ENCODE measurements at places on chromosomes 5 and 9.

- DNase-seq = no peak
These were observed 112.9 kb downstream of the SH3TC2 start for GRCh38 chr5:148949841-148950470.

GRCh38 chr5:90381213-90381929 is 28.2 kb downstream of the CETN3 start:
- no peak for DNase-seq

- DNase-seq = no peak
These were observed 3.9 kb downstream of the FABP6 start for GRCh38 chr5:160233215-160233614.

GRCh38 chr5:96236051-96236450 is 197.0 kb downstream of the PCSK1 start:
- DNase-seq = no peak

DNA sequence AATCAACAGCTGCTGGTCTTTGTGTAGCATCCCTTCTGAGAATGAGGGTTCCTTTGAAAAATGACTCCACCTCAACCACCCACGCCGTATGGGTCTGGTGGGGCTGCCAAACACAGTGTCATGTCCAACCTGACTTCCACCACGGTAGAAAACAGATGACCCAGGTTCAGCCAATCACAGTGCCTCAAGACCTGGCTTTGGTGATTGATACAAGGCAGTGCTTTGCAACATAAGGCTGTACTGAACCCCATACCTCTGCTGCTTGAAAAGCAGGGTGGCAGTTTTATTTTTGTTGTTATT is 11.5 kb upstream of the TGFBR1 start:
- no peak for DNase-seq

DNA sequence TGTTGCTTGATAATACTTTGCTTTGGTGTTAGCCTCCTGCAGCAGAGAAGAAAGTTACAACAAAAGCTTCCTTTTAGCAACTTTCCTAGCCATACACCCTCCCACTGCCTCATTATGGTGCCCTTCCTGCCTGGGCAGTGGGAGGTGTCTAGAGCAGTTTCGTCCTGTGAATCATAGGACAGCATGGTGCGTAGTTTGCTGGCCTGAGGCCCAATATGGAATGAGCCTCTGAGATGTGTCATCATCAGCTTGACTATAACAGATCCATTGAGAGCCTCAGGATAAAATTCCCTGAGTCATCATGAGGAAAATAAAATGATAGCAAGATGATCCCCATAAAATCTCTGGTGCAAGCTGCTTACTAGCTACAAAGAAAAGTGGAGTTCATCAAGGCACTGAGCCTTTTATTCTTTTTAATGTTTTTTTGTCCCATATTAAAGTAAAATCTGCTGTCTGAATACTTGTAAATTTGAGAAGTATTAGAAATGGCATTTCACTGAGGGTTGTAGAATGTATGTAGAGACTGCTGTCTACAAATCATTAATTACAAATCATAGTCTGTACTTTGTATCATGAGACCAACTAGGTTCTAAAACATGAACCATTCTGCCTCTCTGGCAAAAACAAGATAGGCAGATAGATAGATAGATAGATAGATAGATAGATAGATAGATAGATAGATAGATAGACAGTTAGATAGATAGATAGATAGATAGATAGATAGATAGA is 303.0 kb upstream of the PDE4D start:
- DNase-seq = no peak

DNA sequence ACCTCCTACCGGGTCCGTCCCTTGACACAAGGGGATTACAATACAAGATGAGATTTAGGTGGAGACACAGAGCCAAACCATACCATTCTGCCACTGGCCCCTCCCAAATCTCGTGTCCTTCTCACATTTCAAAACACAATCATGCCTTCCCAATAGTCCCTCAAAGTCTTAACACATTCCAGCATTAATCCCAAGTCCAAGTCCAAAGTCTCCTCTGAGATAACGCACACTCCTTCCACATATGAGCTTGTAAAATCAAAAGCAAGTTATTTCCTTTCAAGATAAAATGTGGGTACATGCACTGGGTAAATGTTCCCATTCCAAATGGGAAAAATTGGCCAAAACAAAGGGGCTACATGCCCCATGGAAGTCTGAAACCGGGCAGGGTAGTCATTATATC is 463.9 kb upstream of the CDH9 start:
- DNase-seq = no peak

DNA sequence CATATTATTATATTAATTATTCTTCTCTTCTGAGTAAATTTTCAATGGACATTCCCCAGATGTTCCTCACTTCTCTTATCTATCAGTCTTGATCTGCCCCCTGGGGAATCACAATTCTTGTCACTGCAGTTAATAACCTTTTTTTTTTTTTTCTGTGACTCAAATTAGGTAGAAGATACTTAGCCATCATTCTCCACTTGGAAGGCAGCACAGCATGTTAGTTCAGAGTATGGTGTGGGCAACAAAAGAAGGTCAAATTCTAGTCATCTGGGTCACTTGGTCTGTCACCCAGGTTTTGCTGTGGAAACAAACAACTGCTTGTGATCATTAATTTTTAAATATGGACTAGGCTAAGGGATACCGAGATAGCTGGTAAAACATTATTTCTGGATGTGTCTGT is 8.1 kb upstream of the MOB3B start:
- no peak for DNase-seq

DNA sequence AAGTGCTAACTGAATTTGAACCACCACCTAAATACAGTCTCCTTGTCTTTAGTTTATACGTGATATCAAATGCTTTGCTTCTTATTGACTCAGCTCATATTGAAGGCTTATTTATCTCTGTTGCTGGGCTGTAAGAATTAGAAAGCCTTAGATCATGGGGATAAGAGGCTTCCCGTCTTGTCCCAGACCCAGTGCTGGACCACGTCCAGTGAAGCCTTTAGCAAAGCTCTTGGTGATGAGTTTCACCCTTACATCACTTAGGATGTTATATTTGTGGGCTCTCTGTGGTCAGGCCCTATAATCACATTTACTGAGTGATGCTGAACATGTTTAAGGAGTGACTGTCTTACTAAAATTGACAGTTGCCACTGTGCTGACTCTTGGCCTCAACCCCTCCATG is 11.2 kb downstream of the FAM240B start:
- DNase-seq = no peak

DNA sequence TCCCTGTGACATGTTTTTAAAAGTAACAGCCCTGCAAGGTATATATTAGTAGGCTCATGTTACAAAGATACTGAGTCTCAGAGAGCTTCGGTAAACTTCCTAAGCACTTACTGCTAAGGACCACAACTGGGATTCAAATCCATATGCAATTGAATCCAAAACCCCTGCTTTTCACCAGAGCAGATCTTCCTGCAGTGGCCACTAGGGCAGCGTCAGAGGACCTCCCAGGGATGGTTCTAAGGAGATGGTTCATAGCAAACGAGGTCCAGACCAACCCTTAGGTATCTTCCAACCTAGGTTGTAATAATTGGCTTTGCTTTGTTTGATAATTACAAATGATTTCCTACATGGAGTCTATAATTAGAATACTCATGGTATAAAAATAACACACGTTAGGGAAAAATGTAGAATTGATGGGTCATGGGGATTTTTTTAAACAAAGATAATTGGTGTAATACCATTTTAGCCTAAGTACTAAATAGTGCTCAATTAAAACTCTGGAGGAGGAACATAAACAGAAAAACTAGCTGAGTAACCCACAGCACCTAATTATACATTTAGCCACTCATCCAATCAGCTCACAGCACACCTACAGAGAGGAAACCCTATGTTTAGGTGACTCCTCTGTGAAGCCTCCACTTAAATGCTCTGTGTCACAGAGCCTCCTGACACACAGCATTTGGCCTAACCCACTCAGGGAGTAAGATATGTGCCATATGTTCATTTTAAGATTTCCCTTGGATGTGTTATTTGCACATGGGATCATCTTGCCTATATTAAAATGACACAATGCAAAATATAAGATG is 10.0 kb upstream of the CAST start:
- no peak for DNase-seq

- DNase-seq = no peak
These were observed 49.7 kb upstream of the GRAMD2B start for GRCh38 chr5:126373375-126374108.

GRCh38 chr5:75053054-75053303 is 621 bp upstream of the GCNT4 start:
- DNase-seq = no peak

GRCh38 chr9:125415583-125416460 is 154.2 kb downstream of the GAPVD1 start:
- no peak for DNase-seq

GRCh38 chr9:127943011-127943662 is 5.5 kb upstream of the DPM2 start:
- DNase-seq = no peak

DNA sequence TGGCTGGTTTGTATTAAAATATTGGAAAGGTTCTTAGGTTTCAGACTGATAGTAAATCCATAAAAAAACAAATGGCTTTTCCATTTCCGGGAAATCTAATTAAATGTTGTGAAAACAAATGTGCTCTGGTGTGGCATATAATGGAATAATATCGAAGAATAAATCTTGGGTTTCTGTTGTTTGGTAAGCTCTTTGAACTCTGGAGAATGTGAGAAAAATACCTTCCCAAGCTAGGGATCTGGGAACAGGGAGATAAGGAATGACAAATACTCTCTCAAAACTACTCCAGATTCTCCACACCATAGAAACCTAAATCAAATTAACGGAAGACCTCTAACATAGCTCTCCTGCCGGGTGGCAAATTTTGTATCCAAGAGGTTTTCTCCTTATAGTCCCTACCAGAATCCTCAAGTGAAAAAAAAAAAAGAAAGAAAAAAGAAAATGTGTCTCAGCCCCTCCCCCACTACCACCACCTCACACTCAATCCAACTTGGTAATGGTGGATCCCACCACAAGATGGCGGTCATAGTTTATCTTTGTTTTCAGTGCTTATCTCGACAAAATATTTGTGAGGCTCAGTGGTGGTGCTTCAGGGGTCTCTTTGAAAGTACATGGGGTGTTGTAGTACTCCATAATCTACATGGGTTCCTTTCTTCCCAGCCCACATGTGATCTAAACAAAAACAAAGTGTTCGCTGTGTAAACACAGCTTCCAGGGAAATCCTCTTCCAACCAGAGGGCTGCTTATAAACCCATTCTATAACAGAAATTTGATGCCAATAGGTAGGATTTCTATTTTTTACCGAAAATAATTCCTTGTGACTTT is 54.5 kb upstream of the FST start:
- DNase-seq = no peak

DNA sequence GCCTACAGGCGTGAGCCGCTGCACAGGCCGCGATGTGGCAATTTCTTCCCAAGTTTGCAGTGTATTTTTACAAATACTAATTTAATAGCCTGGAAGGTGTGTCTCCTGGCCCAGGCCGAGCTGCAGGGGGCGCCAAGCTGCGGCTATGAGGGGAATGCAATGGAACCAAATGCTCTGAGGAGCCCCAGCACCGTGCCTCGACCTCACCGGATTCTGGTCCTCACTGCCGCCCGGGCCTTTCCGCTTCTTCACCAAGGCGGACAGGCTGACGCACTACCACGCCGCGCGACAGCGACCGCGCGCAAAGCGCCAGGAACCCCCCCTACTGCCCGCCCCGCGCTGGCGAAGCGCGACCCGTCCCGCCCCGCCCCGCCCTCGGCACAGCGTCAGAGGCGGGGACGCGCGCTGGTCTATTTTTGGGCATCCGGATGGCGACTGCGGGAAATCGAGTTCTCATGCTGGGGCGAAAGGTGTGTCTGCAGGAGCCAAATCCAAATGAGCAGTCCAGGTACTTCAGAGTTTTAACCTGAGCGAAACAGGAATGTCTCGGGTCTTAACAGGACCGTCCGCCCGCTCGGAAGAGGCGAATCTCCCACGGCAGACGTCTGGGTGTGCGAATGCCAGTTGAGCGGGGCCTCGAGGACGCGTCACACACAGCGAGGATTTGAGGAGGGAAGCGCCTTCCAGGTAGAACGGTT is 31.7 kb upstream of the PRXL2C start:
- DNase-seq = peak; percentile 59

DNA sequence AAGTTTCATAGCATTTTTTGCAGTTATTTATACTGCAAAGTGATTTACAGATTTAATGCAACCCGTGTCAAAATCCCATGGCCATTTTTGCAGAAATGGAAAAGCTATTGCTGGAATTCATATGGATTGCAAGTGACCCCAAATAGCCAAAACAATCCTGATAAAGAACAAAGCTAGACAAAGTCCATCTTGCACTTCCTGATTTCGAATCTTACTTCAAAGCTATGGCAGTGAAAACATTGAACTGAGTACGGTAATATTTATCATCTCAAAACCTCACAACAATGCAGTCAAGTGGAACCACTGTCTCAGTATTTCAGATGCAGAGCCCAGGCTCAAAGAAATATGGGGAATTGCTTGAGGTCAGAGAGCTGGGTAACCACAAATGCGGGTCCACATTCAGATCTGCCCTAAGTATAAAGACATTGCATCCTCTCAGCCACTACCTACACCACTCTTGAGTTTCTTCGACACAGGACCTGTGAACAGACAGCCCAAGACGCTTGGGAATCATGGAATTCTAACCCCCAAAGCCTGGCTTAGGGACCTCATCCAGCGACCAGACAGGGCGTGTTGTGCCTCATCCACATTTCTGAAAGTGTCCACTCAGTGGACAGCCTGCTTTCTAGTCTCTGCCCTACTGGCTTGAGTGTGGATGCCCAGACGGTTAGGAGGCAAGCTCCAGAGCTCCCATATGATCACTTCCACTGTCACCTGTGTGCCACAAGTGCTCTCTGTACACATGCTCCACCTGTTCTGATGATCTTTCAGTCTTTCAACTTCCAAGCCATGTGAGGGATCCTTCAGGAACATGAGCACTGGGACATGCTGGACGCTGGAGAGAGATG is 39.3 kb upstream of the KCNIP1 start:
- peak; percentile 25 for DNase-seq

DNA sequence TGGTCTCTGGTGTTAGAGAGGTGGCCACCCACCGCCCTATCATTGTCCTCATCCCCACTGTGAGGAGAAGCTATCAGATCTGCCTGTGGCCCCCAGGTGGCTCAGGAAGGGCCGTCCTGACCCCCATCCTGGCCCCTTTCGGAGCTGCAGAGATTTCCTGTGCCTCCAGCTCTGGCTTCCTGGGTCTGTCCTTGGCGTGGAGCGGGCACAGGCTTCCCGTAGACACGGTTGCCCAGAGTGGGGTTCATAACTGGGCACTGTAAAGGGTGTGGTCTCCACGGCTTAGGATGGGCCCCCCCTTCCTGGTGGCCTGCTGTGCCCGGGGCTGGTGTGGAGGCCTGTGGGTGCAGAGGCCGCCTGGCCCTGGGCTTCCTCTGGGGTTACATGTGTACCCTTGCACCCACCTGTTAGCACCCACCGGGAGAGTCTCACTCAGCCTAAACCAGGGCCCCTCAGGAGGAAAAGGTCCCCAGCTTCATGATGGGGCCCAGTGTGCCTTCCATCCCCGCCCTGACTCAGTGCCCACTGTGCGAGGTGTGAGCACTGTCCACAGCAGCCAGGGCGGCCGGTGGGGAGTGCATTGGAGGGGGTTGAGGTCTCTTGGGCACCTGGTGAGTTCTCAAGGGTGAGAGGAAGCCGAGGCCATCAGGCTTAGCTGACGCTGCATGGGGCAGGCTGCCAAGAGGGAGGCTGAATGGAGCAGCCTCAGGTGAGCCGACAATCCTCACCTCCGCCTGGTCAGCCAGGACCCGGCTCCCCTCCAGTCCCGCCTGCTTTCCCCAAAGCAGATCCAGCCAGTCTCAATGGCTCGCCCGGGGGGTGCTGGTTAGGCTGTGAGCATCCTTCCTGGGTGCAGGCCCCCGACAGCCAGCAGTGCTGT is 15.3 kb upstream of the AJM1 start:
- DNase-seq = no peak
